T-cell (primary cell): ENCODE measurements at places on chromosomes 12 and 14. TPM values are rescaled to one million over a fixed set of nuclear protein-coding genes. Genes with fewer than 3 reads are reported as not detected.

- H3K36me3 ChIP-seq: peaks cover 7% of the 10 kb centered on the region
- DNase-seq: no peak
- no peaks in the 10 kb centered on the region for H3K4me1 ChIP-seq
- no peak overlapping the region for H3K4me3 ChIP-seq
Observed at GRCh38 chr12:121277374-121277759, 19.1 kb downstream of the CAMKK2 start.

C1QL4 gene
- total RNA-seq: not detected

GRCh38 chr14:96148631-96149030 is 56.0 kb upstream of the BDKRB2 start:
- H3K4me1 ChIP-seq: no peaks in the 10 kb centered on the region
- no peak overlapping the region for H3K4me3 ChIP-seq
- H3K27me3 ChIP-seq: peaks cover 13% of the 10 kb centered on the region
- H3K36me3 ChIP-seq: no peaks in the 10 kb centered on the region

DNA sequence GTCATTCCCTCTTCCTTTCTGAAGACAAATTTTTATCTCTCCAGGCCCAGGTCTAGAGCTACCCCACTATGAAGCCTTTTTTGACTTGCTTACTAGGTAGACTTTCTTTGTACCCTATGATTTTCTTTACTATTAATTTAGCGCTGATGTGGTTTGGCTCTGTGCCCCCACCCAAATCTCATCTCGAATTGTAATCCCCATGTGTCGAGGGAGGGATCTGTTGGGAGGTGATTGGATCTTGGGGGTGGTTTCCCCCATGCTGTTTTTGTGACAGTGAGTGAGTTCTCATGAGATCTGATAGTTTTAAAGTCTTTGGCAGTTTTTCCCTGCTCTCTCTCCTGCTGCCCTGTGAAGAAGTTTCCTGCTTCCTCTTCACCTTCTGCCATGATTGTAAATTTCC is 118.1 kb downstream of the SLC38A1 start:
- no peaks in the 10 kb centered on the region for H3K36me3 ChIP-seq
- DNase-seq: no peak
- H3K27ac ChIP-seq: no peak overlapping the region

LBHD2 gene
- total RNA-seq: not detected

ANO4 gene
- not detected for total RNA-seq

DIO2 gene
- total RNA-seq: not detected

- H3K4me3 ChIP-seq: no peak overlapping the region
- H3K36me3 ChIP-seq: peaks cover 17% of the 10 kb centered on the region
- no peaks in the 10 kb centered on the region for H3K4me1 ChIP-seq
- no peak for DNase-seq
Observed at GRCh38 chr14:59328454-59328853, 136.7 kb downstream of the GPR135 start.

DNA sequence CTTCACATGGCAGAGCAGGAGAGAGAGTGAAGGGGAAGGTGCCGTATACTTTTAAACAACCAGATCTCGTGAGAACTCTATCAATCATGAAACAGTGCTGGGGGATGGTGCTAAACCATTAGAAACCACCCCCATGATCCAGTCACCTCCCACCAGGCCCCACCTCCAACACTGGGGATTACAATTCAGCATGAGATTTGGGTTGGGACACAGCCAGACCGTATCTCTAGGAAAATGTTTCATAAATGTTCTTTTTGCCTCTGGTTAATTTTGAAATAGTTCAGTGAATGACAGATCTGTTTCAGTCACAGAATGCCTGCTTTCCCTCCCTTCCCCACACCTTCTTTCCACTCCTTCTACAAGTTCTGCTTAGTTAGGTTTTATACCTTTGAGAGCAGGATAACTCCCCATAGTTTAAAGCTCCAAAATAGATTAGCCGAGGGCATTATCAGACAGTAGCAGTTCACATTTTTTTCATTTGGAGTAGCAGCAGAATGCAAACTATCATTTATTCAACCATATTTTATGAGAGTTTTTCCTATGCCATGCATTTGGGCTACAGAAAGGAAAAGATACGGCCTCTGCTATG is 27.1 kb downstream of the PELI2 start:
- no peaks in the 10 kb centered on the region for H3K36me3 ChIP-seq
- no peaks in the 10 kb centered on the region for H3K27me3 ChIP-seq
- DNase-seq: no peak
- H3K27ac ChIP-seq: no peak overlapping the region
- H3K4me3 ChIP-seq: no peak overlapping the region

GRCh38 chr14:68269136-68269927 is 449.8 kb downstream of the RAD51B start:
- no peak overlapping the region for H3K4me3 ChIP-seq
- H3K4me1 ChIP-seq: peaks cover 22% of the 10 kb centered on the region
- no peaks in the 10 kb centered on the region for H3K27me3 ChIP-seq
- no peak overlapping the region for H3K27ac ChIP-seq
- no peaks in the 10 kb centered on the region for H3K36me3 ChIP-seq

DNA sequence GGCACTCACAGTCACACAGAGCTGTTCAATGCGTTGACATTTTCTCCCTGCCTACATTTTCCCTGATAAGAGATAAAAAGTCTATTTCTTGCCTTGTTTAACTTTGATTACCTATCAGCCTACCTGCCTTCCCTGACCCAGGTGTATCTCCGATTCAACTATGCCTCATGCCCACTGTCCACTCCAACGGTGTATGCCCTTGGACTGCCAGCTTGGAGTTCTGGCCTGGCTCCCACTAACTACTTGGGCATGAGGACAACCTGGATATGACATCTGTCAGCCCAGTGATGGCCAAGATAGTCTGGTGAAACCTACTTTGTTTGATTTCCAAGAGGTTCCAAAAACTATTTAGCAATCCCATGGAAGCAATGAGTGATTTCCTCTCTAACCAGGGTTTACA is 93.0 kb upstream of the PELI2 start:
- H3K27me3 ChIP-seq: peaks cover 2% of the 10 kb centered on the region
- H3K4me1 ChIP-seq: no peaks in the 10 kb centered on the region
- no peak overlapping the region for H3K4me3 ChIP-seq
- H3K27ac ChIP-seq: no peak overlapping the region

E2F7 gene
- total RNA-seq: 0.20 TPM

DNA sequence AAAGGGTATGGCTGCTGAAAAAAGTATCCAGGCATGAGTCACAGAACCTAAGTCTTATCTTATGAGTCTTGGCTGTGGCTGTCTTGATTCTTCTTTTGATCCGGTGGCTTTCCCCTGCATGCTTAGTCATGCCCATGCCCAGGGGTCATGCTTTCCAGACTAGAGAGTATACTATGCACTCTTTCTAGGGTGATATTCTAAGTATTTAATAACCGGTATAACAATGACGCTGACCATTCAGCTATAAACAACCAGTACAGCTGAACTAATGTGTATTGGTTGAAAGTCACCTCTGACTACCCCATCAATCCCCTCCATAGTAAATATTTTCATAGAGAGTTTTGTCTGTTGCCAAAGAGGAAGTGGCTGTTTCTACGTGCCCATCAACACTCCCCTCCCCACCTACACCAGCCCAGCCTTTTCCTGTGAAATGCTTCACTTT is 34.7 kb upstream of the NRXN3 start:
- H3K4me1 ChIP-seq: no peaks in the 10 kb centered on the region
- no peaks in the 10 kb centered on the region for H3K36me3 ChIP-seq
- no peak overlapping the region for H3K27ac ChIP-seq
- H3K27me3 ChIP-seq: no peaks in the 10 kb centered on the region
- no peak for DNase-seq
- H3K4me3 ChIP-seq: no peak overlapping the region

DAAM1 gene
- 24.4 TPM for total RNA-seq

SLC17A8 gene
- not detected for total RNA-seq

FIGNL2 gene
- total RNA-seq: 1.3 TPM

GRCh38 chr12:6635856-6636531 is at the start of gene LPAR5:
LPAR5 (minus strand) TSS chr12:6635959; CDS start chr12:6621248, 14,711 bp downstream.
- peak within 1 kb of the TSS; percentile 52 for H3K4me3 ChIP-seq
- peaks cover 3% of the 10 kb centered on the region for H3K27me3 ChIP-seq
- DNase-seq: no peak
- no peaks in the 10 kb centered on the region for H3K36me3 ChIP-seq

DNA sequence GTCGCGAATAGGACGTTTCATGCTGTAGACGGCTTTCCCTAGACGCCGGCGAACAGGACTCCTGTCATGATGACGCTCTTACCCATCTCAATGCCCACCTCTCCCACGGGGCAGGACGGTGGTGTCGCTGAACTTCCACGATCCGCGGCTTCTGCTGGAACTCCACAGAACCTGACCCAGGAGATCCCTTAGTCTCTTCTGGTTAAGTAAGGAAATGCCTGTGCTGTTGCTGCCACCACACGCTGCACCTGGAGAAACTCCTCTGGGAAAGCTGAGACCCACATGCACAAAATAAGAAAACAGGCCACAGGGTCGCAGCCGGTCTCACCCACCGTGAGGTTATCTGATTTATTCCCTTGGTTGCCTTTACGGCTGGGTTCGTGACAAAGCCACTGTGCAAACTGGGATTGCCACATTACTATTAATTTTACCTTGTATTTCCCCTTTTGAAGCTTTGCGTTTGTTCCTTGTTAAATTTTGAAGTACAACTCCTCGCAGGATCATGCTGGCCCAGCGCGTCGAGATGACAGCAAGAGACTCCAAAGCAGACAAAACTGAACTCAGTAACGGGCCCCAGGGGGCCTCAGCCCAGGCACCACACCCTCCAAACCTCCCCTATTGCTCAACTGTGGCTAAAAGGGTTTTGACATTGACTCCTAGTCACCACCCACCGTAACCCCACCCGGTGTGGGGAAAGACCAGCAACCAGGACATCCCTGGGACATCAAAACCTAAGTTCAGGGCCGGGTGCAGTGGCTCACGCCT is 9.2 kb upstream of the MMP17 start:
- H3K4me3 ChIP-seq: no peak overlapping the region
- H3K4me1 ChIP-seq: no peaks in the 10 kb centered on the region
- no peaks in the 10 kb centered on the region for H3K27me3 ChIP-seq

- H3K36me3 ChIP-seq: peaks cover 31% of the 10 kb centered on the region
- no peaks in the 10 kb centered on the region for H3K4me1 ChIP-seq
- no peak for DNase-seq
- H3K27me3 ChIP-seq: no peaks in the 10 kb centered on the region
- H3K4me3 ChIP-seq: no peak overlapping the region
- H3K27ac ChIP-seq: no peak overlapping the region
Observed at GRCh38 chr14:69049675-69050074, 70.6 kb upstream of the ACTN1 start.

DNA sequence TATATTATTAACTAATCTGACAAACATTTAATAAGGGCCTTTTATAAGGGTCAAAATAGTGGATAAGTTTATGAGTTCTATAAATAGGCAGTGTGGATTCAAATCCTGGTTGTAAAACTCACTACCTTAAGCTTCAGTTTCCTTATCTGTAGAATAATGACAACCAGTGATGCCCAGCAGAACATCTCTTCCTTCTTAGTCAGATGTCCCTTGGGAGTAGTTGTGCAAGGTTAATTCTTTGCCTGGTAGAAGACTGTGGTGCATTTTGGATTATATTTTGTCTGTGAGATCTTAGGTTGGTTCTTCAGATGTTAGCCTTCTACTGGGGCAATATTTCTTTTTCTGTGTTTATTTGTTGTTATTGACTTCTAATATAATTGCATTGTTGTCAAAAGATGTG is 59.5 kb downstream of the ARID2 start:
- H3K4me3 ChIP-seq: no peak overlapping the region
- H3K36me3 ChIP-seq: no peaks in the 10 kb centered on the region
- no peak for DNase-seq
- no peak overlapping the region for H3K27ac ChIP-seq
- no peaks in the 10 kb centered on the region for H3K27me3 ChIP-seq
- no peaks in the 10 kb centered on the region for H3K4me1 ChIP-seq

- H3K4me1 ChIP-seq: no peaks in the 10 kb centered on the region
- H3K27ac ChIP-seq: no peak overlapping the region
- DNase-seq: no peak
- no peaks in the 10 kb centered on the region for H3K27me3 ChIP-seq
- no peak overlapping the region for H3K4me3 ChIP-seq
Observed at GRCh38 chr14:39085933-39086332, 17.1 kb downstream of the SEC23A start.

GRCh38 chr14:102317564-102318248 is 1.8 kb upstream of the ZNF839 start:
- H3K27ac ChIP-seq: peak overlapping the region; percentile 56
- peak overlapping the region; percentile 62 for H3K4me3 ChIP-seq
- H3K27me3 ChIP-seq: no peaks in the 10 kb centered on the region
- DNase-seq: peak; percentile 52
- H3K36me3 ChIP-seq: peaks cover 4% of the 10 kb centered on the region
- peaks cover 58% of the 10 kb centered on the region for H3K4me1 ChIP-seq
